GM13977 (cell line): ENCODE measurements at places on chromosomes 3 and 15.

GRCh38 chr3:127257351-127257750, 30.5 kb downstream of the PRR20G start:
- DNase-seq = no peak

DNA sequence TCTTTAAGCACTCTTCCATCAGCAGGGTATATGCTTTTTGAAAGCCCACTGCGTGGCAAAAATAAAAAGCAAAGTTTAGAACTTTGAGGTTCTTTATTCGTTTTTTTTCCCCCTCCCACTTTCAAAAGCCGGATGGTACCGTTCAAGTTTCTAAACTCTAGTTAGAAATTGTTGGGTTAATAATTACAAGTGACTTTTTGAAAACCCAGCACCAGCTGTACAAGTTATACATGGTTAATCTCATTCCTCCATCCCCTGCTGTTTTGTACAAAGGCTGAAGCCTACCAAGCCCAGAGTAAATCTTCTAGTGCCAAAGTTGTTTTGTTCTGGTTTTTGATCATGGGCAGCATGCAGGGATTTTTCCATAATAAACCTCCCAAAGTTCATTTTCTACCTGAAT, 48.6 kb downstream of the WDR72 start:
- no peak for DNase-seq

- DNase-seq = no peak
Measured at GRCh38 chr15:43106486-43106829, 620 bp upstream of the UBR1 start.

GRCh38 chr3:128066676-128067075, 14.4 kb downstream of the SEC61A1 start:
- DNase-seq = no peak

DNA sequence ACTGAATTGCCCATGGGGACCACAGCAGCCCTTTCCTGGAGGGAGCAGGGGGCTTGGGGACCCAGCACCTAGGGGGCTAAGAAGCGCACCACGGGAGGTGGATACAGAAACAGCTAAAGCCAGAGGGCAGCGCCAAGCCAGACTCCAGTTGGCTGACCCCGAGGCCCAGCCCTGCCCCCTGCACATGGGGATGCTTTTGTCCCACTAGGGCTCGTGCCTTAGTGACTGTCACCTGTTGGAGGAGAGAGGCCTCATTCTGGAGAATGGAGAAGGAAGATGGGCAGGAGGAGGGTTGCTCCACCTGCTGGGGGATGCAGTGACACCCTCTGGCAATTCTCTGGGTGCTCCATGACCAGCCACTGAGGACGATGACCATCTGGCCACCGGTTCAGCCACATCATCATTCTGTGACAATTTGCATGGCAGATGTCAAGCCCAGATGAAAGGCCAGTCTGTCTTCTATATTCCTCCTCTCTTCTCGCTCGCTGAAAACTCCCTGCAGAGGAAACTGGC, 167.8 kb upstream of the TLE3 start:
- DNase-seq = no peak

GRCh38 chr3:129077222-129077621, 16.6 kb downstream of the GP9 start:
- DNase-seq = no peak

DNA sequence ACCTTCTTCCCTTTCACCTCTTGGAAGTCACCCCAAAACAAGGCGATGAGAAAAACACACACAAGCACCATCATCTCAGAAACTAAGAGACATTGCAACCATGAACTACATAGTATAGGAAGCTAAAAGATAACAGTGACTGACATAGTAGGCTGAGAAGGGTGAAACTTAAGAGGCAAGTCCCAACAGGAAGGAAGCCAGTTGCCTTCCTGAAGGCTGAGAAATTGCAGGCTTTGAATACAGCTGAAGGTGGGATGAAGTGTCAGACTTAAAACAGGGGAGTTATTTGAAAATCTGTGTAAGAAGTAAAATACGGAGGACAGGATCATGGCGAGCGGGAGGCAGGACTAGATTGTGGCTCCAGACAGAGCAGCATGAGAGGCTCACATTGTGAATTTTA, 27.8 kb downstream of the SLC27A2 start:
- no peak for DNase-seq
